Peyer's patch (tissue), 4 donors: ENCODE measurements at places on chromosomes 3 and 15. TPM values are rescaled to one million over a fixed set of nuclear protein-coding genes. Genes with fewer than 3 reads are reported as not detected.

LEKR1 gene
- total RNA-seq: 0.94 TPM

DNA sequence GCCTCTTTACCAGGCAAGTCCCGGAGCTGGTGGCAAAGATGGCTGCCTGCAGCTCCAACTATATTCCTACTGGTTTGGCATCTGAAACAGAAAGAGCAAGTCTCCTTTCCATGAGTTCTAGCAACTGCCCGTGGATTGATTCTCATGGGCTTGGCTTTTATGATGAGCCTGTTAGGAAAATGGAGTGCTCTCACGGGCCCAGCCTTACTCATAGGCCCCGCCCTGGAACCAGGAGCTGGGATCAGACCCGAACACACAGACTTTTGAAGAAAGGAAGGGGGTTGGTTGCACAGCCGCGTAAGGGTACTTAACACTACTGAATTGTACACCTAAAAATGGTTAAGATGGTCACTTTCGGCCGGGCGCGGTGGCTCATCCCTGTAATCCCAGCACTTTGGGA lies 2.9 kb downstream of the NRROS start:
- peak overlapping the region; percentile 96 for H3K27ac ChIP-seq
- no peak for DNase-seq
- no peak overlapping the region for H3K4me3 ChIP-seq

DNA sequence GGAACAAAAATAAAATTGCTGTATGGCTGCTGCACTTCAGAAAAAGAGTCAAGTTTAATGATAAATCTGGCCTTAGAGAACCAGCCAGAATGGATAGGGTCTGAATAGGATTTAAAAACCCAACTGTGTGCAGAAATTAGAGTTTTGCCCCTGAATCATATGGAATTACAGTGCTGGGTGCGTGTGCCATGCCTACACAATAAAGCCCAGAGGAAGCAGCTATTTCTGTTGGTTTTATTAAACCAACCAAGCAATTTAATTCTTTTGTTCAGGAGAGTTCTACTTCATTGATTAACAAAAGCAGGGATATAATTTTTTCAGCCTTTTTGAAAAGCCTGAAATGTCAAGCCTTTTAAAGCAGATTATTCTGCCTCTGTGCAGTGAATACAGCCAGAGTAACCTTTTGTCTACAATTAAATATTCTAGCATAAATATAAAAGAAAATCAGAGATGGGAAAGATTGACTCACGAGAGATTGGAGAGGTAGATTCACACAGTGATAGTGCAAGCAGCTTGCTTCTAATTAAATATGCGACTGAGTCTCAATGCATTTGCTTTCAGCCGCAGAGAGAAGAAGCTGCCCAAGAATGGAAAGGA lies 66.7 kb upstream of the DNAJC19 start:
- H3K4me1 ChIP-seq: no peaks in the 10 kb centered on the region
- DNase-seq: no peak
- H3K36me3 ChIP-seq: no peaks in the 10 kb centered on the region
- no peak overlapping the region for H3K4me3 ChIP-seq
- no peak overlapping the region for H3K27ac ChIP-seq

GRCh38 chr3:32857921-32858320 lies 40.1 kb downstream of the TRIM71 start:
- no peaks in the 10 kb centered on the region for H3K4me1 ChIP-seq
- no peak overlapping the region for H3K4me3 ChIP-seq
- H3K36me3 ChIP-seq: no peaks in the 10 kb centered on the region
- DNase-seq: no peak
- H3K27me3 ChIP-seq: no peaks in the 10 kb centered on the region

GRCh38 chr15:28943146-28943545 lies 57.4 kb downstream of the APBA2 start:
- no peak overlapping the region for H3K4me3 ChIP-seq
- no peaks in the 10 kb centered on the region for H3K36me3 ChIP-seq
- no peak overlapping the region for H3K27ac ChIP-seq
- DNase-seq: no peak
- H3K27me3 ChIP-seq: no peaks in the 10 kb centered on the region
